Fibroblast of lung (primary cell): ENCODE measurements at places on chromosomes 1 and 21. TPM values are rescaled to one million over a fixed set of nuclear protein-coding genes. Genes with fewer than 3 reads are reported as not detected.

Gene ST6GALNAC3
- 0.21 and 0.34 TPM in 2 replicates for polyA plus RNA-seq

GRCh38 chr1:43708002-43708410 is 670 bp downstream of the ST3GAL3 start:
- no peak for DNase-seq

Gene SH2D5
- polyA plus RNA-seq, result 3.6 and 7.3 TPM in 2 replicates

DNA sequence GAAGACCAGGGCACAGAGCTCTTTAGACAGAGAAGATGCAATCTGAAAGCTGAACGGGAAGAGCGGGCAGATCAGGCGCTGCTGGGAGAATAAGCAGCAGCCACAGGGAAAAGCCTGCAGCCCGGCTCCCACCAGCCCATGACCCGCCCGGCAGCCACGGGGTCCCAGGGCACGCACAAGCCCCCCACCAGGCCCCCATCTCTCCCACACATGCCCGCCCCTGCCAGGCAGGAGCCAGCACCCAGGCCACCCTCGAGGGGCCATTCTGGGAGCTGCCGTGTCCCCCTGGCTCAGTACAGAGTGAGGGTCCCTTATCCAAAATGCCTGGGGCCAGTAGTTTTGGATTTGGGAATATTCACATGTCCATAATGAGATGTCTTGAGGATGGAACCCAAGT is 16.3 kb downstream of the SLC19A1 start:
- DNase-seq, result no peak

- no peak for DNase-seq
Measured at GRCh38 chr1:98898940-98899339, 105.7 kb downstream of the PLPPR5 start.

GRCh38 chr1:229562686-229563085 is 4.2 kb upstream of the ABCB10 start:
- no peak for DNase-seq

GRCh38 chr1:205971082-205971481 is 27.8 kb upstream of the SLC26A9 start:
- no peak for DNase-seq

DNA sequence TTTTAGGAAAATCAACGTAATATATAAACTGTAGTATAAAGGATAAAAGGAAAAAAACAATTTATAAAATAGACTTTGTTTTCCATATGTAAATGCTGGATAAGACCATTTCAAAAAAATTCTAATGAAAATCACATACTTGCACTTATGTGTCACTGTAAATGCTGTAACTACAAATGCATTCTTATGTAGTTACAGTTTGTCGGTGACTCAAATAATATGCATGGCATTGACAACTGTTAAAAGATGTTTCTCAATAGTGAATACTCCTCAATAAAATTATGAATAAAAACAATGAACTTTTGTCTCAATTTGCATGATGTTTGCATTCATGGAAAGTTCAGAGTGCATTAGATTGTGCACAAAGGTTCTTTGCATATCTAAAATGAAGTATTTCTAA is 614.0 kb upstream of the CHRM3 start:
- DNase-seq, result no peak

Gene CASQ1
- polyA plus RNA-seq, result 0.15 TPM in 1 of 2 replicates, not detected in the other
